ENCODE measurements at places on chromosomes 1 and 21.

GRCh38 chr1:94858276-94858675, 38.1 kb downstream of the SLC44A3 start:
- no peak for DNase-seq

DNA sequence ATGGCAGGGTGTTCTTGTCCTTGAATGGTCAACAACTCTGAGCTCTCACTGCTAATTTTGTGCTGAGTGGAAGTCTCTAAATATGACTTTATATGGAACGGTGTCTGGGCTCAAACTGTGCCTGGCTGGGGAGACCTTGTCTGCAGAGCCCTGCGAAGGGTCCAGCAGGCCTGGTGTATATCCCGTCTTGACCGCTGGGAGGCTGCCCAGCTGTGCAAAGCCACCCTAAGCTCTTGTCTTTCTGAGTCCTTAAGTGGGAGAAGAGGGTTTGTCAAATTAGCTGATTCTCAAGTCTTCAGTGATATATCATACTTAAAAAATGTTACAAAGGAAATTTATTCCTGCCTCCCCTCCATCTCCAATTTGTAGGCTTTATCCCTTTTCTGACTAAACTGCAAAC, 198.7 kb downstream of the KCNJ6 start:
- no peak for DNase-seq

GRCh38 chr1:39500862-39501389, 9.5 kb downstream of the BMP8A start:
- no peak for DNase-seq

DNA sequence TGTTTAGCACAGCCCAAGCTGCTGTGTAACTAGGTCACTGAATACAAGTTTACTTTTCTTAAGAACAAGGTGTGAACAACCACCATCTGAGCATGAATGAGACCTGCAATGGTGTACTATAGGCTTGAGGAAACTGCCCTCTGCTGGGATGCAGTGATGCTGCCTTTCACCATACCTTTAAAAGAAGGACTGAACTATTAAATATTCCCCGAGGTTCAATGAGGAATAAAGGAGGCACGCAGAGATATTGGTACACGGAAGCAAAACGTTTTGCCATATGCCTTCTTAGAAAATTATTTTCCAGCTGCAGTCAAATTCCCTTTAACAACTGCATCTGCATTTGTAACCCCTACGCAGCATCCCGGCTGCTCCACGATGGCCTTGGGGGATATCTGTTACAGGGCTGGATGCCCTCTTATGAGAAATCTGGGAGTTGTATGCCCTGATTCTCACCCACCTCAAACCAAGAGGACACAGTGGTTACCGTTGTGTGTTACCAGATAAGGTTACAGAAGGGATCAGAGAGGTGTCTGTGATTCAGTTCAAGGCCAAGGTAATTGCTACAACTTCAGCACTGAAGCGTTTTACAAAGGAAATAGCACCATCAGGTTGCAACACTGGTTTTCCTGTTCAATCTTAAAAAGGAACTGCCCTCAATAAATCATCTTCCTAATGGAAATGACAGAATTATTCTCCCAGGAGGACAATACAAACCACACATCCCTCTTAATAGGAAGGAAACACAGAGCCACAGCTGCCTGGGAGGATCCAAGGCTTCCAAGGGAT, 470.5 kb downstream of the LTN1 start:
- peak; percentile 75 for DNase-seq

DNA sequence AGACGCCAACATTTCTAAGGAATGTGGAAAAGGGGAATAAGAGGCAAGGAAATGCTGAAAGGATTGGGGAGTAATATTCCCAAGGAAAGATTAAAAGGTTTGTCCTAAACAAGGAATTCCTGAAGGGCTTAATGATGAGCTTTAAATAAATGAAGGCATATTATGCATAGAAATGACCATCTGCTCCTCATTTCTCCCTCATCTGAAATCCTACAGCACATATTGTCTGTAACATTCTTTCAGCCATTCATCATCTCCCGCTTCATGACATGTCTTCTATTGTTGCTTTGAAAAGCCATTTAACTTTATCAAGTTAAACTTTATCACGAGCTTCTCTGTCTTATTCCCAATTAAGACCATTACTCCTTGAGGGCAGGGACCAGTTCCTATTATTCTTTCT, 608.7 kb upstream of the PLXNA2 start:
- DNase-seq, result peak; percentile 13

DNA sequence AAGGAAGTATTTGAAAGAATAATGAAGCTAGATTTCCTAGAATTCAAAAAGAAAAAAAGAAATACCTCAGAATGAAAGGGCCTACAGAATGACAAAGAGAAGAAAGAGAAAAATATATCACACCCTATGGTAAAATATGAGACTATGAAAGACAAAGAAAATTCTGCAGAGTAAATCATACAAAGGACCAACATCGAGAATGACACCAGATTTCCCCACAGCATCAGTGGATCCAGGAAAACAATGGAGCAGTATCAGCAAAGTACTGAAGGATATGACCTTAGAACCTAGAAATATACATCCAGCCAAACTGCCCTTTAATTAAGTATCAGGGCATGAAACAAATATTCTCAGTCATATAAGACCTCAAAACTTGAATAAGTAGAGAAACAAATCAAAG, 21.2 kb upstream of the IFNAR2 start:
- no peak for DNase-seq

GRCh38 chr1:228210076-228210651, 2.3 kb downstream of the OBSCN start:
- DNase-seq, result no peak

GRCh38 chr1:30242168-30242567, 481.2 kb downstream of the MATN1 start:
- DNase-seq, result no peak

DNA sequence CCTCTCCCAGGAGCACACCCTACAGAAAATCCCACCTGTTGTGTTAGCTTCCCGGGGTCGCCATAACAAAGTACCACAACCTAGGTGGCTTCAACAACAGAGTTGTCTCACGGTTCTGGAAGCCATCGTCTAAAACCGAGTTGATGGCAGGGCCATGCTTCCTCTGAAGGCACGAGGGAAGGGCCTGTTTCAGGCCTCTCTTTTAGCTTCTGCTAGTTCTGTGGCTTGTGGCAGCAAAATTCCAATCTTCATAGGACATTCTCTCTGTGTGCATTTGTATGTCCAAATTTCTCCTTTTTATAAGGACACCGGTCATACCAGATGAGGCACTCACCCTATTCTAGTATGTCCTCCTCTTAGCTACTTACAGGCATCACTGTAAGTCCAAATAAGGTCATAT, 3.2 kb downstream of the CFAP74 start:
- no peak for DNase-seq

GRCh38 chr1:201128476-201128875, 1.5 kb upstream of the ASCL5 start:
- DNase-seq, result no peak

DNA sequence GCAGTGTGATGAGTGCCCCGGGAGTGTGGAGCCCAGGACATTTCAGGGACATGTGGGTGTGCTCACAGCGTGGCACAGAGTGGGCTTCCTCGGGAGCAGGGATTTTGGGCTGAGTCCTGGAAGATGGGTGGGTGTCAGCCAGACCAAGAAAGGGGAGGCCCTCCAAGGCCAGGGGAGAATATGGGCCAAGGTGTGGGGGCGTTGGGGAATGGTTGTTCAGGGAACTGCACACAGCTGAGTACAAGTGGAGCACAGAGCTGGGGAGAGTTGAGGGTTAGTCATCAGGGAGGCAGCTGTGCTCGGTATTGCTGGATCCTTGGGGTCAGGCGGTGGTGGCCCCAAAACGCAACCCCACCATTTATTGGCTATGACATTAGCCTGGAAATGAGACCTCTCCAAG, 5.5 kb downstream of the POGK start:
- no peak for DNase-seq

GRCh38 chr1:184911103-184911745, 63.1 kb downstream of the NIBAN1 start:
- no peak for DNase-seq

GRCh38 chr1:154418062-154418921, 13.1 kb downstream of the IL6R start:
- no peak for DNase-seq

DNA sequence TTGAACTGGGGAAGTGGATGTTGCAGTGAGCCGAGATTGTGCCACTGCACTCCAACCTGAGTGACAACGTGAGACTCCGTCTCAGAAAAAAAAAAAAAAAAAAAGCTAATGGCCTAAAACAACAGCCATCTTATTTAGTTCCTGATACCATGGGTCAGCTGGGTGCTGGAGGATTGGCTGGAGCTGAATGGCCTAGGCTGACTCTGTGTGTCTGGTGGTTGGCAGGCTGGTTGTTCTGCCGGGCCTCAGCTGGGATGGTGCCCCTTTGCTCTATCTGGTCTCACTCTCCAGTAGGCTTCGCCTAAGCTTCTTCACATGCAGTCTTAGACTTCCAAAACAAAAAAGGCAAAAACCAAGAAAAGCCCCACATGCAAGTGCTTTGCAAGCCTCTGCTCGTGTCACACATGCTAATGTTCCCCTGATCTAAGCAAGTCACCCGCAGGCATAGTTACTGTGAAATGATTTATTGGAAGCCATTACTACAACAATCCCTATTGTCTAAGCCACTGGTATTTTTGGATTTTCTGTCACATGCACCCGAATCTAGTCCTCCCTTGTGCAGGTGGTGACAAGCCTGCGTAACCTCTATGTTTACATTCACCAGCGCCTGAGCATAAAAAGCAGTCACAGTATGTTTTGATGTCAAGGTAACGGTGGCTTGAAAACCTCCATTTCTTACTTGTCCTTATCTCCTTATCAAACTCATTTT, 39.6 kb upstream of the KANK4 start:
- DNase-seq, result no peak

Measured in fibroblast of skin of scalp (primary cell).